CD4-positive, alpha-beta T cell treated with Interleukin-15 for 4 hours (primary cell): ENCODE measurements at places on chromosomes 7 and 10.

GRCh38 chr7:130452951-130453350 is 12.1 kb upstream of the CEP41 start:
- DNase-seq: no peak

- no peak for DNase-seq
These were observed 182.4 kb downstream of the INHBA start for GRCh38 chr7:41520445-41520844.

- no peak for DNase-seq
These were observed 2.4 kb upstream of the LDB3 start for GRCh38 chr10:86665868-86666267.

DNA sequence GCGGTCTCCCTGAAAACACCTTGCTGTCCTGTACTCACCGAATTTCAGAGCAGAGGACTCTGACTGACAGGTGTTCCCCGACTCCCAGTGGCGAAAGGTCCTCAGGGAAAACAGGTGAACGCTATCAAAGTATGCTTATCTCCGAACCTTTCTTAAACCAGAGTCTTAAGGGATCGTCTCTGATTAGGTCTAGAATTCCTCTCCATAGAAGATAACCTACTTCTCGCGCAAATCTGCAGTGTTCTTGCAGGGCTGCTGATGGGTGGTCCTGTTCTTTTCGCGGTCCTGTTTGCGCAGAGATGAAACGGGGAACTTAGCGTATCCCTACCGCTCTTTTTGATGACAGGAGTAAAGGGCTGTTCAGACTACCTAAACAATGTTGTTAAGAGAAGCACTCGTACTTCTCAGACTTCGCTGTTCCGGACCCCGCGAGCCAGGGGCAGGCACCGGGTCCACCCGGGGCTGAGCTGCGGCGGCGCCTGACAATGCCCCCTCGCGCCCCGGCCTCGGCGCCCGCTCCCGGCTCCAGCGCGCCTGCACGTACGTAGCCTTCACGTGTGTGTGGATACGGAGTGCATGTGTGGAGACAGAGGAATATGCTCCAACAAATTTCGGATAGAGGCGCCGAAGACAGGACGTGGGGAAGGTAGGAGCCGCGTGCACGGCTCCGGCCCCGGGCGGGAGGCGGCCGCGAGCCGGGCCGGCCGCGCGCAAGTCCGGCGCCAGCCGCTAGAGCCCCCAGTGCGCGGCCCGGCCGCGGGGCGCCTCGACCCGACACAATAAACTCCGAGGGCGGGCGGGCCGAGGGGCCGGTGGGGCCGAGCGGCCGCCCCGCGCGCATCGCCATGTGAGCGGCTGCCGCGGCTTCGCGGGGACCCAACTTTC is 766 bp upstream of the ZMYND11 start:
- DNase-seq: peak; percentile 23

GRCh38 chr10:87928996-87929395 is 65.6 kb downstream of the PTEN start:
- DNase-seq: no peak

DNA sequence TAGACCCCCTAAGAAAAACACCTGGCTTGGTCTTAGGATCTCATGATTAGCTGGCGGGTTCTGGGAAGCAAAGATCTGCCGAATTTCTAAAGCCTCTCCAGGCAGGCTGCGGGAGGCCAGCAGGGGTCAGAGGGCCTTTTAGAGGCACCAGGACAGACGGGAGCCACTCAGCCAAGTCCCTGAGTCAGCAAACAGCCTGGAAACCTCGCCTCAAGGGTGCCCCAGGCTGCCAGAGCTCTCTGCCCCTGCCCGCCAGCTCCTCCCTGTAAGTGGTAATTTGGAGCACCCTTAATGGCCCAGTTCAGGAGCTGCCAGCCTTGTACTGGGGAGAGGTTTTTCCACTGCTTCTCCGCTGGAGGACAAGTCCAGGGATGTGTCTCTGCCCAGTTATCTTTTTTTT is 88.7 kb downstream of the HIP1 start:
- DNase-seq: no peak

GRCh38 chr7:92044148-92044547 is 90.1 kb downstream of the CYP51A1 start:
- no peak for DNase-seq

DNA sequence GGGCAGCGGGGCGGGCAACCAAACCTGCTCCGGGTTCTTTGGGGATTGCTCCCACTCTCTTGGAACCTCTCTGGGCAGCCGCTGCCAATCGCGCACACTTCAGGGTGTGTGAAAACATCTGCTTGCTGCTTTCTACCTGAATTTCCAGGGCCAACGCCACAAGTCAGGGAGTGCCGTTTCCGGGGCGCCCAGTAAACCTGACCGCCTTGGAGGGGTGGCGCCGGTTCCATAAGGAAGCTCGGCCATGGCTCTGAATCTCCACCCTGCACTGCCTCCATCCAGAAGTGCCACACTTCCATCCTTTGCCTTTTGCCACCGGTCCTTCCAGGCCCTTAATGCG is 679 bp upstream of the AFAP1L2 start:
- DNase-seq: no peak

DNA sequence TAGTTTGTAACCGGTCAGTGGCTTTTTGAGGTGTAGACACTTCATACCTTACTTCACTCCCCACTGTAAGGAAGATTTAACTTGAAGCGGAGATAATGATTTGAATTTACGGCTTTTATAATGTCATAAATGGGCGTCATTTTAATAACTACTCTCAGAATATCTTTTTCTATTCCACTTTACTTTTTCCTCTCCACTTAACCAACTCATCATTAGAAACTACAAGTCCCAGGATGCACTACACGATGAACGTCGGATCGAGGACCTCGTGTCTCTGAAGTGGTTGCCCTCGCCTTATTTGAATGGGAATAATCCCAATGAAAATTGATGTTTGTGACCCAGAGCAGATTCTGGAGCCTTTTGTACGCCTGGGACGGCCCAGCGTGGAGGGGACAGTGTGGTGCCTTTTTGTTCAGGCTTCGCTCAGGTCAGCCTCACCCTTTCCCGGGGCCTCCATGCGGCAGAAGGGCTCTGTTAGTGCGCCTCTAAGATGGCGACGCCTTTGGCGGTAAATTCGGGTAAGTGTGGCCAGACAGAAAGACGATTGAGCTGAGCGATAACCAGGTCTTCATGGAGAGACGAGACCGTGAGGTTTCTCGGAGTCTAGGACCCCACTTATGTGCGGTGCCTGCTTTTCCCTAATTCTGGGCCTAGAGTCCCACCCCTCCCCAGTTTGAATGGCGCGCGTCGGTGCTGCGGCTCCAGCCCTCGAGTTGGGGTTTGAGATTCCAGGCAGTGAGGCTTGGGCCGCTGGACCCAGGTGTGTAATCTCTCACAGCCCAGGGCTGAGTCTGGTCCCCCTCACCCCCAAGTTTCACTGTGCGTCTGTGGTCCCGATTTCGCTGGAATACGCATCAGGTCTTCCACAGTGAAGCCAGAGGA is at the start of gene NUP205:
Gene NUP205 (plus strand): TSS at position 463 of the 882 bp plus-strand sequence. CDS start 28 bp downstream, at position 491.
- peak; percentile 75 for DNase-seq

DNA sequence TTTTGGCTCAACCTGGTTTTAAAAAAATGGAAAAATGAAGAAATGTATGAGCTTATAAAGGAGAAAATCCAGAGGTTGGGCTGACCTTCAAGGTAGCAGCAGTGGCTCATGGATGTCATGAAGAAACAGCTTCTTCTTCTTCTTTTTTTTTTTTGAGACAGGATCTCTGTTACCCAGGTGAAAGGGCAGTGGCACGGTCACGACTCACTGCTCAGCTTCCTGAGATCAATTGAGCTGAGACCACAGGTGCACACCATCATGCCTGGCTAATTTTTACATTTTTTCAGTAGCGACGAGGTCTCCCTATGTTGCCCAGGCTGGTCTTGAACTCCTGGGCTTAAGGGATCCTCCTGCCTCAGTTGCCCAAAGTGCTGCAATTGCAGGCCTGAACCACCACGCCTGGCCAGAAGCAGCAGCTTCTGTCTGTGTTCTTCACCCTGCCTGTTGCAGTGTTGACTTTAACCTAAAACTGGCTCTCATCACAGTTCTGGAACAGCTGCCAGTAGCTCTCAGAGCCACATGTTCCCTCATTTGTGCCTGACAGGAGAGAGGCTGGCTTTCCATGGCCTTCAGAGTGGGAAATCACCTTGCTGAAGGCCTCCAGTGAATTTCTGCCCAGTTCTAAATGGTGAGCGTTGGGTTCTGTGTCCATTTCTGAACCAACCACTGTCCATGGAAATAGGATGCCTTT is 117.7 kb downstream of the PFKFB3 start:
- DNase-seq: no peak

GRCh38 chr7:151579644-151580043 is 59.9 kb upstream of the RHEB start:
- DNase-seq: no peak

DNA sequence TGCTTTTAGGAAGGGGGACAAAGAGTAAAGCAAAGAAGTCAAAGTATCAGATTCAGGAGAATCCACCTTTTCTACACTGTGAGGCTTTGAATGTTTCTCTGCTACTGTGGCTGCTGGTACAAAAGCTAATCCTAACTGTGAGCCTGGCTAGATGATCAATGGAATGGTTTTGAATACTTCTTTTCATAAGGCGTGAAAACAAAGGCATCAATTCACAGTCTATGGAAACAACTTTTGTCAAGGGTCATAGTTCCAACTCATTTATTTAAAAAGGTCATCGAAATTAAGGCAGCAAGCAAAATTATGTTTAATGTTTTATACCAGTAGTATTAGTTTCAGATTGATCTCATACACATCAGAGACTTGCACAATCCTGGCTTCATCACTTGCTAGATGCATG is 118.1 kb downstream of the CTTNBP2 start:
- no peak for DNase-seq

DNA sequence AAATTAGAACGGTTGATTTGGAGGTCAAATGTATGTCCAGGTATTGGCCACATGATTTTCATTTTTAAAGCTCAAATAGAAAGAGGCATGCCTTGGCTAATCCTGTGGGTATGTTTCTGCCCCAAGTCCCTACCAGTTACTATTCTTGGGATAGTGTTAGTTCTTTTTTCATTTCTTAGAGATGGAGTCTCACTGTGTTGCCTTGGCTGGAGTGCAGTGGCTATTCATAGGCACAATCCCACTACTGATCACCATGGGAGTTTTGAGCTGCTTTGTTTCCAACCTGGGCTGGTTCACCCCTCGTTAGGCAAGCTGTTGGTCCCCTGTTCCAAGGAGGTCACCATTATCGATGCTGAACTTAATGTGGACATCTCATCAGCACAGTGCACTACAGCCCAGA is 46.3 kb downstream of the NRP1 start:
- DNase-seq: no peak

- no peak for DNase-seq
These were observed 39.3 kb downstream of the PRF1 start for GRCh38 chr10:70563230-70563629.

DNA sequence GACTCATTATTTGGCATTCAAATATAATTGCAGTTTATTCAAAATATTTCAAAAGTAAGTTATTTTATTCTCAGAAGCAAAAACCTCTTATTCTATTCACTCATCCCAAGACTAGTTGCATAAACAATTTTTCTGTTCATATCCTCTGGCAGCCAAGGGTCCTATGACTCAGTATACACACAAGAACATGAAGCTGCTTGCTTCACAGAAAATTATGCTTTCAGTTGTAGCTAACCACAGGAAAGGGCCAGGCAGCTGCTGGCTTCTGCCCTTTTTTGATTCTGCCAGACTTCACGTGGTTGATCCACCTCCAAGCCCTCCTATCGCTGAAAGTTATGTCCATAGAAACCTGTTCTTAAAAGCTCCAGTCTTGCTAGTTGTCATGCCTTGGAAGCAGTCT is 108.8 kb downstream of the ABCA13 start:
- no peak for DNase-seq

- DNase-seq: no peak
These were observed 76.7 kb downstream of the MACC1 start for GRCh38 chr7:20140291-20141001.

GRCh38 chr10:97939446-97939990 is 89.9 kb downstream of the GOLGA7B start:
- DNase-seq: no peak
